T47D (cell line): ENCODE measurements at places on chromosomes 3 and 15.

DNA sequence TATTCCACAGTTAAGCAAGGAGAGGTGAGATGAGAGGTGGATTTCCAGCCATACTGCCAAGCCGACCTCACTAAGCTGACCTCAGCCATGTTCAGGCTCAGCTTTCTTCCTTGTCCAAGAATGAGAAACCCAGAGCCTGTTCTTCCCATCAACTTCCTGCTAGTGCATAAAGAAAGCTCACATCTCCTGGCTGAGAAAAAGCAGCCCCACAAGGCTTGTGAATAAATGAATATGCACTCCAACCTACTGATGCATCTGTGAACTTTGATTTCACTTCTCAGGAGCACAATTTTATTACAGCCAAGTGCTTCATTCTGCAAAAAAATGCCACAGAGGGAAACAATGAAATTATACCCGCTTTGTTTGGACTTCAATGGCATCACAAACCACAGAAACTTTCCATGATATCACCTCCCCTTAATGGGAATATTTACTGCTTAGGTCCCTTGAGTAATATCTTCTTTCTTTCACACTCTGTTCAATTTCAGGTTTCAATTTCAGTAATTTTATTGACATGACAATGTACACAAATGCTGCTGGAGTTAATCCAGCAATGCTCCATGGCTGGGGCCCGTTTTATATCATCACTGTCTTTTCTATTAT, 437.0 kb upstream of the PPP2R3A start:
- DNase-seq: no peak

- no peak for DNase-seq
These were observed 84.0 kb upstream of the ALDH1L1 start for GRCh38 chr3:126264381-126264780.

DNA sequence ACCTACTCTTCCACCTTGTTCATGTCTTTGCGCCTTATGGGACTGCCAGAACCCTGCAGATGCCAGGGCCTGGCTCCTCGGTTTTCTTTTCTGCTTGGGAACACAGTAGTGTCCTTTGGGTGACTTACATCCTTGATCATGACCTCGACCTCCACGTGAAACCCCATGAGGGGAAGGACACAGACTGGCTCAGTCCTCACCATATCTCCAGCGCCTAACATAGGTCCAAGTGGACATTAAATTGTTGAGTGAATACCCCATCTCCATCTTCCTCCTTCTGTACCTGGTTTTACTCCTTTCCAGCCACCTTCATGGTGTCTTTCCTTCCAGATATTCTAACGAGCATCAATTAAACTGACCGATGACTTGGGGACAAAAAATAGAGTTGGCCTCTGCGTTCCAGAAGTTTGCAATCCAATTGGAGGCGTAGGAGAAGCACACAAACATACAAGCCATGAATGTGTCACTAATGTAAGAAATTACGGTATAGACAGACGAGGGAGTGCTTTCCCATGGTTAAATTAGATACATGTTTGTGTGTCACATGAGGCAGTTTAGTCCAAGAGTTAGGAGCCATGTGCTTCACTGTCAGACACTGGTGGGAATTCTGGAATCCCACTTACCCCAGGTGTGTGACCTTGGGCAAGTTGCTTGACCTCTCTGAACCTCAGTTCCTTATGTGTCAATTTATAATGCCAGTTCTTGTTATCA, 907 bp upstream of the HERC1 start:
- no peak for DNase-seq

DNA sequence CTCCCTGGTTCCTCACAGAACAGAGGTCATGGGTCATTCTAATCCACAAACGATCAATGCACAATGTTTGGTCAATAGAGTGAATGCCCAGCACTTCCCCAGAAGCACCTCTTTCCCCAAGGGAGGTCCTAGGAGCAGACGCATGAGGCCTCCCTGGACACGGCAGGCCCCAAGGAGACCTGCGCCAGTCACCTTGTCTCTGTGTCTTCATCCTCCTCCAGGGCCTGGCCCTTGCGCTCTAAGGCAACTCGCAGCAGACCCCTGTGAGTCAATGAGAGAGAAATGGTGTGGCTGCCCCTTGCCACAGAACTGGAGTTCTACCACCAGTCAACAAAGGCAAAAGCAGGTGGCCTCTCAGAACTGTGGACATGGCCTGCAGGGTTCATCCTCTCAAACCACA, 18.1 kb downstream of the ALS2CL start:
- no peak for DNase-seq

DNA sequence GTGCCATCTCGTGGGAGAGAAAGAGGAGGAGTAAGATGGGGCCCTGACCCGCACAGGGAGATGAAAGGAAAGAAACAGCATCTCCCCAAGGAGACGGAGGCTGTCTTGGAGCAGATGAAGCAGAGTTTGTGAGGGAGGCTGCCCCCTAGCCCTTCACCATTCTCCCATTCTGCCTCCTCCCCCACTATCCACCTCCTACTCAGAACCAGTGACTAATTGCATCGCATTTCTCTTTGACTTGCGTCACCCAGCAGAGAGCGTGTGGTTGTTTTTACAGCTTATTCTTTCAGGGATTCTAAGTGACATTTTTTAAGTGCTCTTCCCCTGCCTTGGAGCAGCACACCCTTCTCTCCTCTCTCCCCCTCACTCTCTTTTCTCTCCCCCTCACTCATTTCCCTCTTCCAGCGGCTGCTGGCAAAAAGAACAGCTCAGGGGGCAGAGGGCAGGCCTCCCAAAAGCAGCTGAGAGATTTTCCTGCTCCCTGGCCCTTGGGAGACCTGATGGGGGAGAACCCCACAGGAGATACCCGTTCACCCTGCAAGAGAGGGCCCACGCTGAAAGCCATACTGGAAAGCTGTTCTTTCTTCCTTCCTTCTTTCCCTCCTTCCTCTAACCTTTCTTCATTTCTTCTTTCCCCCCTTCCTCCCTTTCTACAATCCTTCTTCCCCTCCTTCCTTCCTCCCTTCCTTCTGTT, 91.8 kb downstream of the MRPL46 start:
- no peak for DNase-seq
